Stimulated activated CD8-positive, alpha-beta memory T cell treated with anti-CD3 and anti-CD28 coated beads, Interleukin-2, amount 100 ng/mL, for 1 hour (primary cell): ENCODE measurements at places on chromosomes 12 and 14.

DNA sequence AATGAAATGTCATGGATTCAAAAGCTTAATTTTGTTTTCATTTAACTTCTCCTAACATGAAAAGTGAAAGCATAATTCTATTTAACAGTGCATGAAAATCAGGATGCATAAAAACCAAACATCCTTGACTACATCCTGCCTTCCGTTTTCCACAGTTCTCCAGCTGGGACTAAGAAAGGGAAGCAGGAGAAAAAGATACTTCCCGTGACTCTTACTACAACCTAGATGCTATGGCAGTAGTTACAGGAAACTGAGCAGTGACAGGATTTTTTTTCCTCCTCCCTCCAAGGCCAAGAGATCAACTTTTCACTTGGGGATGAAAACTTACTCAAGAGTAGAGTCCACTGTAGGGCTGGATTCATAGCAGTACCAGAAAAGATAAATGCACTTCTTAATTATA lies 2.6 kb downstream of the EXOC5 start:
- no peak for DNase-seq

DNA sequence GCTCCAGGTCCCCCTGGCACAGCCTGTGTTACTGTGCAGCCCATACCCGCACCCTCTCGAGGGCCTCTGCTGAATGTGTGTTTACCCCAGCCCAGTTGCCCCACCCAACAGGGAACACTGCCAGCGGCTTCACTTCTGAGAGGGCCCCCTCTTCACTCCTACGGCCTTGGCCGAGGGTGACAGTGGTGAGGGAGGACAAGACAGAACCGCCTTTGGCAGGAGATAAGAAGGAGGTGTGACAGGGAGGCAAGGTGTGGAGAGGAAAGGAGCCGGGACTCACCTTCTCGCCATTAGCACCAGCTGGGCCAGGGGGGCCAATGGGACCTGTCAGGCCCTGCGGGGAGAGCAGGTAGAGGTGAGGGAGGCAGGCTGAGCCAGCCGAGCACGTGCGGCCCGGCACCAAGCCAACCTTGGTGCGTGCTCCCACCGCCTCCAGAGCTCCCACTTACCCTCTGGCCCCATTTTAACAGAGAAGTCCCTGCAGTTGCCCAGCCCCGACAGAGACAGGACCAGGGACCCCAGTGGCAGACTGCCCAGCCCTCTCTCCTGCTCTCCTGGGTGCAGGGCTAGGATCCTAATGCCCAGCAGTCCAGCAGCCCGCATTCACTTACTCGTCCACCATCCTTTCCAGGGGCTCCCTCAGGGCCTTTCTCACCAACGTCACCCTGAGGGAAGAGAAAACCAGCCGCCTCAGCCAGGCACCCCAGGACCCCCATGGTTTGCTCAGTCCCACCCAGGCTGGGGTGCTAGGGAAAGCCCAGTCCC lies 18.3 kb downstream of the TMEM106C start:
- DNase-seq, result no peak

- DNase-seq, result no peak
Observed at GRCh38 chr12:72472350-72472749, 200.2 kb downstream of the TRHDE start.

DNA sequence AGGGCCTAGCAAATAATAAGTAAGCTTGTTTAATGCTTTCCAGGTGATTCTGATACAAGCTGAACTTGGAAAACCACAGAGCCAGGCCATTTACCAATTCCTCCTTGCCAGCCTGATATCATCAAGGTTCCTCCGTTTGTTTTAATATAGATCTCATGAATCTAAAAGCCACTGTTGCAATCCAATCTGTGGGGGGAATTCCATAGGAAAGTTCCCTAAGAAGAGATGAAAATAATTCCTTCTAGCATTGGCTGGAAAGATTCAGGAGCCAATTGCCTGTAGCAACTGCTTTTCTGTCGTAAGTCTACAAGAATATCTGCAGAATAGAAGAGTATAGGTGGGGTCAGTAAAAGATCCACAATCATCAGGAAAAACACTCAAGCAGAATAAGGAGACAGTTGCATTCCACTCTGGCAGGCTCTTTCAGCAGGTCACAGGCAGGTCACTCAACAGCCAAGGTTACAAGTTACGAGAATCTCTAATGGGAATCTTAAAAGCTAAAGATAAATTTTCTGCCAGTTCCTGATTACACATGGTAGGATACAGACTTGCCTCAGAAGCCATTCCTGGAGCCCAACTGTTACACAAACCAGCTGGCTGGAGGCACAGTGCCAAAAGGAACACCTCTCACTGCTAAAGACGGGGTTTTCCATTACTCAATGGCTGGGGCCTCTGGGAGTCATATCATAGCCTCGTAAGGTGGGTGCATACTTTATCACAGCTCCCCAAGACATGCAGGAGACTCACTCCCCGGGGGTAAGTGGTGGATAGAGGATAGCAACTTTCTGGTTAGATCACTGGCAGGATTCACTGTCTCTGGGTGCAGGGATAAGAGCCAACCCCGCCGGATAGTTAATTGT lies 43.6 kb downstream of the FGD6 start:
- no peak for DNase-seq

- DNase-seq, result no peak
Observed at GRCh38 chr14:32524609-32525375, 195.7 kb downstream of the AKAP6 start.

DNA sequence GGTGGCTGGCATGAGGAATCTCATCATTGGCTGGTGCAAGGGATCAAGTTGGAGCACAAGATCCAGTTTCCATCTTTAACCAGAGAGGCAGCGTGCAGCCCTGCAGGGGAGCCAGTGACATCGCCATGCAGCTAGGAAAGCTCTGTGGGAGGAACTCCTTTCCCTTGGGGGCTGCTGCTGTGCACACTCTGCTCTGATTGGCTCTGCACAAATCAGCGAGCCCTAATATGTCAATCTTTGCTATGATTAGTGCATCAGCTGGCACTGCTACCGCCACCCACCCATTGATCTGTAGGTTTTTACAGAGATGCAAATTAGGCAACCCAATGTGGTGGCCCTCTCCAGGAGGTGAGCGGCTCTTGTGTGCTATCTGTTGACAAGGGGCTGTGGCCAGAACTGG lies 262.6 kb downstream of the PCNX1 start:
- DNase-seq, result no peak

GRCh38 chr12:96227365-96228106 lies 33.4 kb downstream of the ELK3 start:
- no peak for DNase-seq

- DNase-seq, result no peak
Observed at GRCh38 chr12:17137396-17137795, 531.4 kb upstream of the LMO3 start.

GRCh38 chr14:67955261-67955660 lies 135.7 kb downstream of the RAD51B start:
- no peak for DNase-seq

DNA sequence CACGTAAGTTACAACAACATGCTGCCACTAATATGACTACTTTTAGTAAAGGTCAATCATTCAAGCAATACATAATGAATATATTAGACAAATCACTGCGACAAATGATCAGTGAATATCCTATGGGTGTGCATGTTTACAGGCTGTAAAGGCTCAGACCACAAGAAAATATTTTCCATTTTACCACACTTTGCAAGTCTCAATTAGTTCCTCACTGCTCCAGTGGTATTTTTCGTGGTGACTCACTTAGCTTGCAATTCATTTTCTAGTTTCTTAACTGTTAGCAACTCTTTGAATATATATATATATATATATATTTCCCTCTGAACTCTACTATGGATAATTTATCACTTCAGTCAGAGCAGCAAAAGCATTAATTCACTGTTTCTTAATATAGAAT lies 96.9 kb downstream of the EML5 start:
- no peak for DNase-seq

DNA sequence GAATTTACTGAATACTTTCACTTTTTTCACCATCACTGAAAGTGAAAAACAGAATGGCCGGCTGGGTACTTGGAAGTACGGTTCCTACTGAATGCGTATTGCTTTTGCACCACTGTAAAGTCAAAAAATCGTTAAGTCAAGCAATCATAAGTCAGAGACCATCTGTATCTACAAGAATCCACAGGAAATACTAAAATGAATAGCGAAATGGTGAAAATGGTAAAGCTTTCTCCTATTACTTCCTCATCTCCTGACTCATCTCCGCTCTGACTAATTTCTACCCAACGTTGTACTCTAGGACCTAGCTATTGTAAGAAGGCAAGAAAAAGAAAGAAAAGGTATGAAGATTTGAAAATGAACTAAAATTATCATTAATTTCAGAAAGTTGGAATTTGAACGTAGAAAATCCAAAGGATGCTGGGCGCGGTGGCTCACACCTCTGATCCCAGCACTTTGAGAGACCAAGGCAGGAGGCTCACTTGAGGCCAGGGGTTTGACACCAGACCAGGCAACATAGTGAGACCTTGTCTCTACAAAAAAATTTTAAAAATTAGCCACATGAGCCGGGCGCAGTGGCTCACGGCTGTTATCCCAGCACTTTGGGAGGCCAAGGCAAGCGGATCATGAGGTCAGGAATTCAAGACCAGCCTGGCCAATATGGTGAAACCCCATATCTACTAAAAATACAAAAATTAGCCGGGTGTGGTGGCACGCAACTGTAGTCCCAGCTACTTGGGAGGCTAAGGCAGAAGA lies 5.3 kb upstream of the CDCA4 start:
- no peak for DNase-seq

GRCh38 chr12:46402451-46402850 lies 29.9 kb upstream of the SLC38A2 start:
- no peak for DNase-seq

- no peak for DNase-seq
Observed at GRCh38 chr12:41962171-41962572, 182.5 kb downstream of the GXYLT1 start.

DNA sequence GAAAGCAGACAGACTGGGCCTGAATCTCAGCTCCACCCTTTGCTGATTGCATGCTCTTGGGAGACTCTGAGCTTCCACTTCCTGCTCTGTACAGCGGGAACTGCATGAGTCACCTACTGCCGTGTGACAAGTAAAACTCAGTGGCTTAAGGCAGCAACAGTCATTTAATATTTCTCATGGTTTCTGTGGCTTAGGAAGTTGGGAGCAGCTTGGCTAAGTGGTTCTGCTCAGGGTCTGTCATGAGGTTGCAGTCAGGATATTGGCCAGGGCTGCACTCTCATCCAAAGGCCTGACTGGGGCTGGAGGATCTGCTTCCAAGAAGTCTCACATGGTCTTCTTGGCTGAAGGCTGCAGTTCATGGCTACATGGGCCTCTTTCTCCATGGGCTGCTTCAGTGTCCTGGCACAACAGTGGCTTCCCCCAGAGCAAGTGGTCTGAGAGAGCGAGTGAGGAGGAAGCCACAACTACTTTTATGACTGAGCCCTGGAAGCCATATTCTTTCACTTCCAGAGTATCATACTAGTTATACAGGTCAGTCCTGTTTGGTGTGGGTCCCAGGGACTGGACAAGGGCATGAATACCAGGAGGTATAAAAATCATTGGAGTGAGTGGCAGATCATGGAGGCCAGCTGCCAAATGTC lies 49.7 kb downstream of the FAM222A start:
- no peak for DNase-seq

GRCh38 chr14:74492776-74493342 lies at the start of gene NPC2:
Gene NPC2 (minus strand): TSS chr14:74493305. CDS start chr14:74493274, 31 bp downstream.
- no peak for DNase-seq

GRCh38 chr14:105093038-105093430 lies 27.8 kb upstream of the GPR132 start:
- no peak for DNase-seq

- no peak for DNase-seq
Observed at GRCh38 chr14:71967704-71968103, 35.5 kb downstream of the RGS6 start.

DNA sequence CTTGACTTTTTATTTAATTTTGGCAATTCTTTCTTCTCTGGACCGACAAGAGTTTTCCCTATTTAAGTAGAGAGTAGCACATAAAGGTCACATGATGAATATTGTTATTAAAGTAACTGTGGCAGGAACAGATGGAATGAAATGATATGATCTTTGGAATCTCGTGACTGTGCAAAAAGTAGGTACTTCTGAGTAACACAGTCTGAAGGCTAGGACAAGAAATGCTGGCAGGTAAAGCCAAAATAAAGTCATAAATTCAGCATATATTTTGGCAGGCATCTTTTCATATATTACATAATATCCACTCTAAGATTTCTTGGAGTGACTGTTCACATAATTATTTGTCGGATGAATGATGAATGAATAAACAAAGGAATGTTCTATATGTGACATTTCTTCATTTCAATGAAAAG lies 121.4 kb downstream of the EFCAB11 start:
- DNase-seq, result no peak

GRCh38 chr12:63915105-63915800 lies 70.8 kb downstream of the SRGAP1 start:
- no peak for DNase-seq

DNA sequence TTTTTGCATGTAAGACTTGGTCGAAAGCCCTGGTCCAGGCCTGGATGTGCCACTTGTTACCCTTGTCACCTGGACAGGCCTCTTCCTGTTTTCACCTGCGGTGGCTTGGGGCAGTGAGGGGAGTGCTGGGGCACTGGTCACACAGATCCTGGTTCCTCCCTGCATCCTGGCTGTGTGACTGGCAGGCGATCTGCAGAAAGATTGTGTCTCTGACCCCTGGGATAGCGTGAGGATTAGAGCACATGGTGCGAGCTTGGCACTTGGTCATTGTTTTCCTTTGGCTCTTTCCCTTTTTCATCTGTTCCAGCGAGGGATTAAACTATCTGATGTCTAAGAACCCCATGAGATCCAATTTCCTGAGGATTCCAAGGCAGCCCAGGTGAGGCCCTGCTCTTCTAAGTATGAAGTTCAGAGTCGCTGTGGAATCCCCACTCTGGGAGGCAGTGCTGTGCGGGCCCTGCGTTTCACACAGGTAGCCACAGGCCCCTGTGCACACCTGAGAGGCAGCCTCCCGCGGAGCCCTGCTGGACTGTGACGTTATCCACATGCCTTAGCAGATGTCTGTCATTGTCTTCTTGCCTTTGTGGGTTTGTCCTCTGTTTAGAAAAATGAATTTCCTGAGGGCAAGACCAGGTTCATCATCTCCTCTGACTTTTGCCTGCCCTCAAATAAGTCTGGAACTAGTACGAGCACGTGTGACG lies 288.4 kb downstream of the CACNA1C start:
- DNase-seq, result no peak

GRCh38 chr12:130253866-130254265 lies 83.8 kb upstream of the PIWIL1 start:
- no peak for DNase-seq

DNA sequence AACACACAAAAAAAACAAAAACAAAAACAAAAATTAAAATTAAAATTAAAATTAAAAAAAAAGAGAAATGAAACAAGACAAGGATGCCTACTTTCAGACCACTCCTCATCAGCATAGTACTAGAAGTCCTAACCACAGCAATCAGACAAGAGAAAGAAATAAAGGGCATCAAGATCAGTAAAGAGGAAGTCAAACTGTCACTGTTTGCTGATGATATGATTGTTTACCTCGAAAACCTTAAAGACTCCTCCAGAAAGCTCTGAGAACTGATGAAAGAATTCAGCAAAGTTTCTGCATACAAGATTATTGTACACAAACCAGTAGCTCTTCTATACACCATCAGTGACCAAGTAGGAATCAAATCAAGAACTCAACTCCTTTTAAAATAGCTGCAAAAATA lies 29.2 kb downstream of the ALG10 start:
- DNase-seq, result no peak
